ENCODE measurements at places on chromosomes 1 and 21.

GRCh38 chr1:42979036-42979430 is 20.4 kb upstream of the SLC2A1 start:
- no peak for DNase-seq

DNA sequence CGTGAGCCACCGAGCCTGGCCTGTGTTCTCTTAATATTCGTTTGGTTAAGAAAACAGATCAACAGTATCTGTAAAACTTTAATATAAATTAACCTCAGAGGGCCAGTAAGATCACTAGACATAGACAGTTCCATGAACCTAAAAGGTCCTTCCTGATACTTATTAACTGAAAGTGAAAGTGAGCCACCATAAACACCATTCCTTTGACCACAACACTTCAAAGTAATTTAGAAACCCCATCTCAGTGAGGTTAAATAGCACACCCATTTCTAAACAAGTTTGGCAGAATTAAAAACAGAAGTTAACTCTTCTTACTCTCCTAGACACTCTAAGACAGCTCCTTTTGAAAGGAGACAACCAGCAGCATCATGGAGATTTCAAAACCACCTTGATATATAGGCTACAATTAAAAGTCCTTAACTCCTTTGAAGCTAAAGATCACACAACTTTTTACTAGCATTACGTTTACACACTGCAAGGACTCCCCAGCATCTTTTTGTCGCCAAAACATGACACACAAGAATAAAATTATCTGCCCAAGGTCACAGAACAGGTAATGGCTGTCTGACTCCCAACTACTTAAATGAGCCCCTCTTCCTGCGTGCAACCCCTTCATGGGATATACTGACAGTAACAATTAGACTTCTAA is 2.2 kb downstream of the RNF19B start:
- DNase-seq, result no peak

DNA sequence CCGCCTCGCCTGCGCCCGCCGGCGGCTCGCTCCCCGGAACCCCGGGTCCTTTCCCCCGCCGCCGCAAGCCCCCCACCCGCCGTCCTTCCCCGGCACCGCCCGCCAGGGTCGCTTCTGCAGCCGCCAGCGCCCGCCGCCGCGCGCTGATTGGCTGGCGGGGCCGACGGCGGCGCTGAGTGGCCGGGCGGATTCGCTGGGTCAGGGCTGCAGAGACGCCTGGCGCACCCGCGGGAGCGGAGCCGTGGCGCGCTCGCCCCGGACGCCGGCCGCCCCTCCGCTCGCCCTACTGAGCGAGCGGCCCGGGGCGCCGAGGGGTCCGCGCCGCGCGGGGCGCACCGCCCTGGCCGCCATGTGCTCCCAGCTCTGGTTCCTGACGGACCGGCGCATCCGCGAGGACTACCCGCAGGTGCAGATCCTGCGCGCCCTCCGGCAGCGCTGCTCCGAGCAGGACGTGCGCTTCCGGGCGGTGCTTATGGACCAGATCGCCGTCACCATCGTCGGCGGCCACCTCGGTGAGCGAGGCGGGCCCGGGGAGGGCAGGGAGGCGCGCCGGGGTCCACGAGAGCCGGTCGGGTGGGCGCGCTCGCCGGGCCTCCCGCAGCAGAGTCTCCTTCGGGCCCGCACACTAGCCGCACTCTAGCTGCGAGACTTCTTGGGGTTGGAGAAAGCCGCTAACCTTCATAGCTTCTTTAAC is at the start of gene RIMKLA:
Gene RIMKLA (plus strand): TSS at position 207 of the 694 bp plus-strand sequence. CDS start 143 bp downstream, at position 350.
- DNase-seq, result peak; percentile 6

GRCh38 chr1:174702011-174702410 is 254.2 kb downstream of the GPR52 start:
- no peak for DNase-seq

DNA sequence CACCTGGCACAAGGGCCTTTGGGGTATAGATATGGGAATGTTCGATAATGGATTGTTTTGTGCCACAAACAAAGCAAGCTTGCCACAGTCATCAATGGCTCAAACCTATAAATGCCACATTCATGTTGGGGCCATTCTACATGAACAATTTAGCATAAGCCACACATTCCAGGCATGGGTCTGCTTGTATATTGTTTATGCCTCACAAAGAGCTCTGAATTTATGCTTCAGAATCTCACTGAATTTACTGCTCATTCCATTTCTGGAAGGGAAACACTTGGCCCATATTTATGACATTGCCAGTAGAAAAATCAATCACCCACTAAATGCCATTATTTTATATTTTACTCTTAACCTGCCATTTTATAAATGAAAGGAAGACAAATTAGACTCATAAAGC is 6.4 kb downstream of the PCP4 start:
- DNase-seq, result no peak

GRCh38 chr1:67609577-67610341 is 75.2 kb upstream of the GADD45A start:
- no peak for DNase-seq

- DNase-seq, result no peak
These were observed 122.3 kb downstream of the PGBD5 start for GRCh38 chr1:230303822-230304221.

- no peak for DNase-seq
These were observed 12.8 kb downstream of the GFI1 start for GRCh38 chr1:92473781-92474495.

- no peak for DNase-seq
These were observed 28.0 kb upstream of the GLIS1 start for GRCh38 chr1:53766831-53767405.

GRCh38 chr1:207923121-207923520 is 12.2 kb upstream of the CD34 start:
- no peak for DNase-seq

DNA sequence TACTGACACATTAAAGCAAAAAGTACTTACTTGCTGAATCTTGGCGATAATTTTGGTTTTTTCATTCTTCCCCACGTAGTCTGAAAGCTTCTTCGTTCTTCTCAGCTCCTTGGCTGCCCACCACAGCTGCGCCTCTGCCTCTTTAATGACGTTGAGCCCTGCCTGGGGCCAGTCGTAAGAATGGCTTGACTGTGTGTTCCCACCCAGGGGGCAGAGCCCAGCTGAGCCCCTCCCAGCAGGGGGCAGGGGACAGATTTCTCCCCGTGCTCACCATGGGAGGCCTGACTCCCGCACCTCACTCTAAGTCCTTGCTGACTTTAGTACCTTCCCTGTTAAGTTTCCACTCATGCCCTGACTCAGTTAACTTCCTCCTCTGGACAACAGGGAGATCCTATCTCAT is 9.0 kb downstream of the CFAP298 start:
- DNase-seq, result no peak

DNA sequence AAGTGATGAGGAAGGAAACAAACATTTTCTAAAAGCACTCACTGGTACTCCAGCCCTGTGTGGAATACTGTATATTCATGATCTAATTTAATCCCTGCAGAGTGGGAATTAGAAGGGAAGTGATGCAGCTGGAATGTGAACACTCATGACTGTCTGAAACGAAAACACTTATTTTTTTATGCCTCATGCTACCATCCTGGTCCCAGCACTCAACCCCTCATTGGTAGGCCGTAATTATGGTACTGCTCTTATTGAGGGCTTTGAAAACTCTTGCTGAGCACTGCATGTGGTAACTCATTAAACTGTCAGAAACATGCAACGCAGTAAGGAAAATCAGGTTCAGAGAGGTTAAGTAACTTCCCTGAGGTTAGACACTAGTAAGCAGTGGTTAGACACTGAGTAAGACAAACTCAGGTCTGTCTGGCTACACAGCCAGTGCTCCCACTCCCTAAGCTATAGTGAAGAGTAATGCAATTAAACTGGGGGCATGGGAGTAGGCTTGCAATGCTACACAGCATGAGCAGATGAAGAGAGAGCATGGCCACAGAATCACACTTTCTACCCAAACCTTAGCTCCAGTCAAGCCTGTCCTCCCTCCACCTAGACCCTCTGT is 17.3 kb upstream of the TNFSF4 start:
- no peak for DNase-seq

DNA sequence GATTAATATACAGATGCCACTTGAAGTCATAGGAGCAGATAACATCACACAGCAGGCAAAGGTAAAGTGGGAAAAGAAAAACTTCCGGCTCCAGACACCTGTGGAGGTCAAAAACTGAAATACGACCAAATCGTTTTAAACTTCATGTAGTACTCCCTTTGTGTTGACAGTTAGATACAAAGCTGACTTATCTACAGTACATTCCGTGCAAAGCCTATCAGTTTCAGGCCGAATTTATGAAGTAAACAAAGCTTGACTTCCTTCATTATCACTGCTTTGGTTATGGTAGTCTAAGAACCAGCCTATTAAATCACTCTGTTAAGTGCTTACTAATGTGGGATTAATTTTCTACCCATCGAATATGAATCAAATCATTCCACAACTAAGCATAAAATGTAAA is 156.3 kb downstream of the SMYD3 start:
- DNase-seq, result no peak

DNA sequence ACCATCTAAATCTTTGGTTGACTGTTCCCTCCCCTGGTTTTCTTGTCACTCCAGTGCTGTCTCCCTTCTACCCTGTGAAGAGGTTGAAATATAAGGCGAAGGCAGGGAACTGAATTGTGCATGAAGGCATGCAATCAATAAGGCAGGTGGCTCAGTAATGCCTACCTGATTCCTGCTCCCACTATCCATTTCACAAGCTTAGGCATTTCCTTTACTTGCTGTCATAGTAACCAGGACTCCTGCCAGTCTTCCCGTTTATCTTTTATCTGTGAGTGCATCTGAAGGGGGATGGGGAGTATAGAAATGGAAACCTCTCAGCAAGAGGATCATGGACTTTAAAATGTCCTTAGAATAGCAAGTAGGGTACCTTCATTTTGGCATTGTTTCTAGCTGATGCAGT is 40.5 kb downstream of the MRPS6 start:
- DNase-seq, result no peak

GRCh38 chr1:166676981-166677380 is 162.3 kb upstream of the POGK start:
- no peak for DNase-seq

DNA sequence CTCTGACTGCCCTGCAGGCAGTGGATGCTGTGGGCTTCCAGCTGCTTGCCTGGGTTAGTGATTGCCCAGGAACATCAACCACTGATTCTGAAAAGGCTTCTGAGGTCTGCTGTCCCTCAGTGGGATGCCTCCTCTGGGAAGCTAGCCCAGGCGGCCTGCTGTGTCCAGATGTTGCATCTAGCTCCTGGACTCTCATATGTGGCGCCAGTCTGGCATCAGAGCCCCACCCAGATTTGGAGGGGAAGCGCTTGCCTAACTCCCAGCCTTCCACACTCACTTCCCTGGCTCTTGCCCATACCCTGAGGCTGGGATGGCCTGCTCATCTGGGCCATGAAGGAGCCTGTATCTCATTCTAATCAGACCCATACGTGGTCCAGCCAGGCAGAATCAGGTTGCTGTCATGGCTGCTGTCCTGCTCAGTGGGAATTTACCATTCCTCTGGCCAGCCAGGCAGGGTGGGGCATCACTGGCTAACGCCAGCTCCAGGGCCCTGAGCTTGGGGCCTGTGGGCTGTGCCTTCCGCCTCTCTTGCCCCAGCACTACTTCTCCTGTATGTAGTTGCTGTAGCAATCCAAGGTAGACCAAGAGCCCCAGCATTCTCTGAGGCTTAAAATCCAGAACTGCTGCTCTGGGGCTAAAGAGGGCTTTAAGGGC is 4.1 kb downstream of the CSF1 start:
- no peak for DNase-seq

DNA sequence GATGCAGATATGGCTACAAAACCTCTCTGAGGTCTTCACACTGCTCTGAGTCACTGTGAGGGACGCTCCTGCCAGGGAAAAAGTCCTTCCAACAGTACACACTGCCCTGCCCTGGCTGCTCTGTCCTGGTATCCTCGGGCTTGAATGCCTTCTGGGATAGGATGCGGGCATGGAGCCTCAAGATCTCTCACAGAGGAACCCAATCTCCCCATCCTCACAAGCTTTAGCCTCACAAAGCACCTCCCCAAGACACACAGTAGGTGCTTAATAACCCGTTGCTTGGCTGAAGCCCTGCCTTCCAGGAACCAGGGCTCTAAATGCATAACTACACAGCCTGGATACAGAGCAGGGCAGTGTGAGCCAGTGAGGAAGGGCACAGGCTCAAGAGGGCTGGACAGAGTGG is 9.2 kb downstream of the RAP1GAP start:
- no peak for DNase-seq

All from effector CD4-positive, alpha-beta T cell (primary cell).